Left forelimb (tissue), 1 donor: ENCODE measurements at places on chromosomes 5 and 9.
A peak's percentile ranks its signal among the peaks of the same experiment; 100 is the strongest.

GRCh38 chr5:147918101-147918685 lies 11.9 kb upstream of the C5orf46 start:
- DNase-seq: no peak

DNA sequence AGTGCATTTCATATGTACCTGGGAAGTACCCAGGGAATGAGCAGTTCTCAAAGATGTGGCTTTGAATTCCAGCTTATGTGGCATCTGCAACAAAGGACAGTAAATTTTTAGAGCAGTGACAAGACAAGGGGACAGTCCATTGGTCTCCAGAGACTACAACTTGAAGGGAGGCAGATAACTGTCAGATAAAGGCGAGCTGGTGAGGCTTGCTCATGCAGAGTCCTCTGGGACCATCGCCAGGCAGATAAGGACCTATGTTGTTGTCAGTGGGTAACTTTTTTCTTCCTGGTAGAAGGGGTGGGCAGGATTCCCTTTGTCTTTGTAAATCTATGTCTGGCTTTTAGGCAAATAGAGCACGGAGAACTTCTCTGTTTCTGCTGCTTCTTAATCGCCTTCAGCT lies 120.2 kb downstream of the ICE1 start:
- no peak for DNase-seq

DNA sequence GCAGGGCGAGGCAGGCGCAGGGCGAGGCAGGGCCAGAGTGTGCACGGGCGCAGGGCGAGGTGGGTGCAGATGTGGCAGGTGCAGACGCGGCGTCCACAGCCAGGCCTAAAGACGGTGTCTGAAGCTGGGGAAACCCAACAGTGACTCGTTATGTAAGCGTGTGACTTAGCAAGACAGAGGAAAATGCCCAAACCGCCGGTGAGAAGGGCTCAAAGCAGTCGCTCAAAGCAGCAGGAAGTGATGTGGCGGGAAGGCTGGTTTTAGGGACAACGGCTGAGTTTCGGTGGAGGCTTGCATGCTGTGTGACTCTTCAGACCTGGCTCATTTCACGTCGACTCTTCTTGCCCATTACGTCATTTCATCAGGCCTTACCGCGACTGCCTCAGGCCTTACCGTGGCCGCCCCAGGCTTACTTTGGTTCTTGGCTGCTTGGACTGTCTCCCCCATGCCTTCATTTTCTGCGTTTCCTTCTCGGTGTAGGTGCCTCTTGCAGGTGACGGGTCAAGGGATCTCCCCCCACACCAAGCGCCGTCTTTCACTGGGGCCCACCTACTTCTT lies 50.5 kb upstream of the EXOC3 start:
- DNase-seq: peak; percentile 53

GRCh38 chr5:72154076-72154756 lies 46.9 kb downstream of the MAP1B start:
- DNase-seq: no peak

- DNase-seq: no peak
Observed at GRCh38 chr9:130768265-130768664, 66.8 kb upstream of the ABL1 start.

- peak; percentile 41 for DNase-seq
Observed at GRCh38 chr9:93114984-93115335, 18.9 kb downstream of the CARD19 start.

GRCh38 chr5:139188558-139189270 lies 9.5 kb downstream of the SIL1 start:
- no peak for DNase-seq

- no peak for DNase-seq
Observed at GRCh38 chr9:16611983-16612382, 258.5 kb downstream of the BNC2 start.

- no peak for DNase-seq
Observed at GRCh38 chr9:91867740-91868139, 82.3 kb downstream of the ROR2 start.

GRCh38 chr5:63049935-63050334 lies 471.3 kb downstream of the LRRC70 start:
- DNase-seq: no peak

DNA sequence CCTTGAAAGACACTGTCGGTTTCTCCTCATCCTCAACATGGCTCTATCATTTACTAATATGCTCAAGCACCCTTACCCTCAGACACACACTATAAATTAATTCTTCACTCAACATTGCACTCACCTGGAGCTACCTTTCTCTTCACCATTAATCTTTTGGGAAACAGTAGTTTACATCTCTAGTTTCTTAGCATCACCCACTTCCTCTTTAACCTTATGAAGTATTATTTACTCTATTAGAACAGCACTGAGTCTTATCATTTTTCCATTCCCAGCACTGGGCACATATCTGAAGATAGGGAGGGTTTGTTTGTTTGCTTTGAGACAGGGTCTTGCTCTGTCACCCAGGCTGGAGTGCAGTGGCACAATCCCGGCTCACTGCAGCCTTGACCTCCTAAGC lies 213.5 kb downstream of the SMARCA2 start:
- DNase-seq: no peak

- no peak for DNase-seq
Observed at GRCh38 chr5:180172447-180173197, 36.4 kb downstream of the RASGEF1C start.

DNA sequence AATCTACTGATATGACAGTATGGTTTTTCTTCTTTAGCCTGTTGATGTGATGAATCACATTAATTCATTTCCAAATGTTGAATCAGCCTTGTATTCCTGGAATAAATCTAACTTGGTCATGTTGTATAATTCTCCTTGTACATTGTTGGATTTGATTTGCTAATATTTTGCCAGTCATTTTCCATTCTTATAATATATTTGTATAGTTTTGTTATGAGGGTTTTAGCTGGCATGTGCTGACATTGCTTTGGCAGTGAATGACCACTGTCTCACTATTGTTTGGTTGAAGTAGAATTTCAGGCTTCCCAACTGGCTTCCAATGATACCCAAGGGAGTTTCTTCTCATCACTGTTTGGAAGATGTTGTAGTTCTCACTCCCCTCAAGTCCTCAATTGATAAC lies 983.0 kb upstream of the PTPRD start:
- no peak for DNase-seq

DNA sequence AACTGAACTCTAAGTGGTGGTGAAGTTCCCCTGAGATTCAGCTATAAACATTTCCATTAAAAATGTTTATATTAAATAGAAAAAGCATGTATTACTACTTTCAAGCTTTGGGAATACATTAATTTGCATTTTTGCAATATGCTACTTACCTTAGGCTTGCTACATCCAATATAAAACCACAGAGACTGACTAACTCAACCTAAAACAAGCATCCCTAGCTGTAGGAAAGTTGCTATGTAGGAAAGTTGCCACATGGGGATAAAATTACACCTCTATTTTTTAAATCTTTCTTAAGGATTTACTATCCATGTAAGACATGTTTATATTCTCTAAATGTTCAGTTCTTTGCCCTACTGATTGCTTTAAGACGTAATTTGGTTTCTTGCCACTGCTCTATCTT lies 12.8 kb downstream of the SCAMP1 start:
- no peak for DNase-seq

GRCh38 chr5:146059460-146060220 lies 45.7 kb downstream of the PLAC8L1 start:
- no peak for DNase-seq

DNA sequence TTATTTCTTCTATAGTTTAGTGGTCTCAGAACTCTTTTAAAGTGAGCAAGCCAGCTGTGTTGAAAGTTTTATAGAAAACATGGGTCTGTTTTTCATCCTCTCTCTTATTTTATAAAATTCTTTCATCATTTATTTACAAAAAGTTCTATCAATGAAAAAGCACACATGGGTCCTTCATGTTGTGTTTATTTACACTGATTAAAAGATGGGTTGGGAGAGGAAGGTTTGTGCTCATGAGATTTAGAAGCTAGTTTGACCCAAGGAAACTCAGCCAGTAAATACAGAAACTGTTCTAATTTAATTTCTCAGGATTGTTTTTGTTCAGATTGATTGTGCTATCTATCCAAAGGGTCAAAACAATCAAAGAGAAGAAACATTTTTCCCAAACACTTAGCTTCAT lies 178.8 kb upstream of the KLF9 start:
- DNase-seq: no peak

- DNase-seq: no peak
Observed at GRCh38 chr5:107032629-107033028, 638.1 kb downstream of the EFNA5 start.

DNA sequence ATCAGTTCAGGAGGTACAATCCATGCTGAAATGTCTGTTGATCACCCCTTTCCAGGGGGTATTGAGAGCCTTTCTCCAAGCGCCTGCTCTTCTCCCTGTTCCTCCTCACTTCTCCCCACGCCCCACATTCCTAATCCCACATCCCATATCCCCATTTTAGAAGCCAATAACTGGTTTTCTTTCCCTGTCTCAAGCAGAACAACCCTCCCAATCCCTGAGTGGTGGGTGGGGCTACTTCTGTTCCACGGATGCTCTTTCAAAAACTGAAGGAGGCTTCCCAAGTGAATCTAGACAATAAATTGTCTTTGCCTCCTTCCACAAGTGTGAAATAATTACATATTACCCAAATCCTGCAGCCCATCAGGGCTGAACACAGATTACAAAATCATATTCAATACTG lies 77.0 kb upstream of the SEMA6A start:
- DNase-seq: no peak

- DNase-seq: no peak
Observed at GRCh38 chr5:169229342-169229892, 71.5 kb downstream of the SLIT3 start.

DNA sequence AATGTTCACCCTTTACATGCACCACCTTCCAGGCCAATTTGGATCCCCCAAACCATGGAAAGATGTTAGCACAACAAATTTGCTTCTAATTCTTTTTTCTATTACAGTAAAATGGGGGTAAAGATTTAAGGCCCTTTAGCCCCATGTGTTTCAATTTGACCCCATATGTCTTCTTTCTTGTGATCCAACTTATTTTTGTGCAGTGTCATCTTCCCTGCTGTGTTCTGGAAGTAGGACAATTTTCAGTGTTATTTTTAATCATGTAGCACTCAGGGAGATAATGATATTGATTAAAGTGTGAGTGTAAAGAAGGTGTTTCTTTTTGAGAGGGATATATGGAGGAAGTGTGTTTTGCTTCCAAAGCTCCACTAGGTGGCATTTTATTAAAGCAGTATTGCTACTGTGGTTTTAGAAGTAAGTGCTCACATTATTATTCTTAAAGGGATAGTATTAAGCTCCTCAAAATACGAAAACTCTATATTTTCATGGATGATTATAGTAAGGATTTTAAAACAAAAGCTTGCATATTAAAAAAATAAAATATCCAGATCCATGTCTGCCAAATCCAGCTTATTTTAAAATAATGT lies 118.7 kb upstream of the ATP10B start:
- no peak for DNase-seq

DNA sequence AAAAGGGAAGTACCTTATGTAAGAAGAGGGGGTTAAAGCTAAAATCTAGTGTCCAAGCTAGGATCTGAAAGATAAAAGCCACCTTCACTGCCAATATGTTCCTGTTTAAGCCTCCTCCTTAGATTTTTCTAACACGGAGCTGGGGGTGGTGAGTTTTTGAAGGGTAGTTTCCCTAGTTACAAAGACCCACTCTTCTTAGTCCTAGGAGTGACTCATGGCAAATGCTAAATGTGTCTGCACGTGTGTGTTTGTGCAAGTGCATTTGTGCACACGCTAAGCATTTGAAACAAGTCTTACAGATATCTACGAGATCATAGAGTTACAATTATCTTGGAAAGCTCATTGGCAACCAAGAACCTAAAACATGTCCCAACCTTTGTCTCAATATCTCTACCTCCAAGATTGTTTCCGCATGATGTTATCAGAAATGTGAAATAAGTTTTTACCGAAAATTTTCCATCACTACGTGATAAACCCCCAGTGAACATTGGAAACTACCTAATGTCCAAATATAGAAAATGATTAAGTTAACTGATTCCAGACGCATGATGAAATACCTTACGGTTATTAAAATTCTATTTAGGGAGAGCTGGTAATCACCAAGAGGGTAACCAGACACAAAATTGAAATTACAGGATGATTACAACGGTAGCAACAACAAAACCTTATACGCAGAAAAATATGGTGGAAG lies 78.0 kb upstream of the HRH2 start:
- DNase-seq: no peak

DNA sequence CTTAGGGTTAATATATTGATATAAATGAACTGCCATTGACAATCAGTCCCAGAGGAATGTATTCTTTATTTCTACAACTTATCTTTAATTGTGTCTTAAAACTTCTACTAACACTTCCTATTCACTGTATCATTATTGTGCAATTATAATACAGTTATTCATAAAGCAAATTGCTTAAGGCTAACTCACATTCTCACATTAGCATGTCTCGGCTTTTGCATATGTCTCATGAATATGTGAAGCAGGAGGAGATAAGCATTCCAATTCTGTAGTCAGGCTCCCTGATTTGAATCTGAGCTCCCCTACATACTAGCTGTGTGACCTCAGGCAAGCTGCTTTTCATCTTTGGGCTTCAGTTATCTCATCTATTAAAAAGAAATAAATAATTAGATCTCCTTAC lies 45.4 kb downstream of the PLGRKT start:
- DNase-seq: no peak

DNA sequence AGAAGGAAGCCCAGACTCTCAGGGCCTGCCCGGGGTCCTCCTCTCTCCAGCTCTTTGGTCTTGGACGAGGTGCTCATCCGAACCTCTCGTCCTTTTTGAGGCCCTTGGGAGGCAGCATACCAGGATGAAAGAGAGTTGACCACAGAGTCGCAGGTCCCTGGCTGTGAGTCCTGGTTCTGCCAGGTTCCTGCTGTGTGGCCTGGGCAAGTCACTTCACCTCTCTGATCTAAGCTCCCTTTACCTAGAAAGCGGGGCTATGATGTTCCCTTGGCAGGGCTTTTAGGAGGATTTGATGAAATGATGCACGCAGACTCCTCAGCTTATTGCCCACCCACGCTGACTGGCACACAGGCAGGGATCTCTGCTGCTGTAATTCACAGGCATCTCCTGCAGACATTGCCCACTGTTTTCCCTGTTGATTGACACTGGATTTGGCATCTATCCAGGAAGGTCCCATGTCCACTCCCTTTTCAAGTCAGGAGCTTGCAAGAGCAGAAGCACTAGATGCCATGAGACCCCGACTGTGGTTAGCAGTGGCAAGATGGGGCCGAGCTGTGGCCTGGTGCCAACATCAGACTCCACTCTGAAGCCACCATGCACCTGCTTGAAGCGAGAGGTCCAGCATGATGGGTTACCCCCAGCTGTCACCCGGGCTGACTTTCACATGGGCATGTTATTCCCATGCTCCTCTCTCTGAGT lies 71.5 kb downstream of the MACROH2A1 start:
- DNase-seq: no peak

GRCh38 chr9:82894961-82895821 lies 167.8 kb downstream of the RASEF start:
- no peak for DNase-seq

DNA sequence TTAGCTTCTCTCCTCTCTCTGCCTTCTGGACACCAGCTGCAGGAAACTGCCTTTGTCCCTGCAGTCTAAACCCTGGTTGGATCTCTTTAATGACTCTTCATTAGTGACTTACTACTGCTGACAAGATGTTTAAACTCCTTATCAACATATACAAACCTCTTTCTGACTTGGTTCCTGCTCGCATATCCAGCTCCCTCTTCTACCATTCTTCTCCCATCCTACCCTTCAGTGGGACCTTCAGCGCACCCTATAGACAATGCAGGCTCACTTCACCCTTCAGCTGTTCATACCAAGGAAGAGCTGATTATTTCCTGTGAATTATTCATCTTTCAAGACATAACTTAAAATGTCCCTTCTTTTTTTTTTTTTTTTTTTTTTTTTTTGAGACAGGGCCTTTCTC lies 436.5 kb downstream of the KIAA0825 start:
- no peak for DNase-seq

- no peak for DNase-seq
Observed at GRCh38 chr5:137995749-137996128, 37.1 kb downstream of the FAM13B start.

- DNase-seq: no peak
Observed at GRCh38 chr9:86200599-86201162, 58.8 kb downstream of the C9orf153 start.
